ENCODE measurements at places on chromosomes 2 and 18.
A peak's percentile ranks its signal among the peaks of the same experiment; 100 is the strongest.

DNA sequence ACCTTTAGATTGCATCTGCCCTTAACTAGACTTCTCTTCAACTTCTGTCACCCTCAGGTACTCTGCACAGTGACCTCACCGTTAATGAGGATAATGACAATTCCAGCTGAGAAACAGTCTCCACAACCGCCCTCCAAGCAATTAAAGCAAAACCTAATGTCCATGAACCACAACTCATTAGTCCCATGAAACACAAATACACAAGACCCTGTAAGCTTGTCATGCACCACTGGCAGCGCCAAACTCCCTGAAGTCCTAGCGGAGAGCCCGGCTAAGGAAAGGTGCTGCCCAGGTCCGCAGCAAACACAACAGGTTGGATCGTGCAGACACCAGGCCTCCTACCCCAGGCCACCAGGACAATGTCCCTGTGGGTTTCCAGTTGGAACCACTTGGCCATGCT lies 7.4 kb downstream of the SMAD7 start:
- DNase-seq: no peak

- DNase-seq: no peak
Observed at GRCh38 chr2:53877556-53877955, 17.8 kb upstream of the GPR75 start.

DNA sequence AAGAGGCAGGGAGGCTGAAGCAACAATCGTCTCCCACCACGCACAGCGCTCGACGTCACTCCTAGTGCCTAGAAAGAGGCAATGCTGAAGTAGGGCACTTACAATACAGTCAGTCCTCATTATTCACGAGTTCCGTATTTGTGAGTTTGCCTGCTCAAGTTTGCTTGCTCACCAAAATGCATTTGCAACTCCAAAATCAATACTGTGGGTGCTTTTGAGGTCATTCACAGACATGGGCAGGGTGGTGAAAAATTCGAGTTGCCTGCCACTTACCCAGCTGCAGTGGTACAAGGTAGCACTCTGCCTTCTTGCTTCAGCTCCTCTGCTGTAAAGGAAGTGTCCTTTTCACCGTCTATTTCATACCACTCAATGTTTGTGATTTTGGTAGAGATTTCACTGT lies 113.7 kb upstream of the NCK2 start:
- no peak for DNase-seq

- DNase-seq: no peak
Observed at GRCh38 chr2:55357927-55358326, 61.7 kb downstream of the CCDC88A start.

- no peak for DNase-seq
Observed at GRCh38 chr2:120290737-120291136, 38.1 kb downstream of the RALB start.

- DNase-seq: no peak
Observed at GRCh38 chr18:65567372-65567771, 183.4 kb upstream of the CDH7 start.

DNA sequence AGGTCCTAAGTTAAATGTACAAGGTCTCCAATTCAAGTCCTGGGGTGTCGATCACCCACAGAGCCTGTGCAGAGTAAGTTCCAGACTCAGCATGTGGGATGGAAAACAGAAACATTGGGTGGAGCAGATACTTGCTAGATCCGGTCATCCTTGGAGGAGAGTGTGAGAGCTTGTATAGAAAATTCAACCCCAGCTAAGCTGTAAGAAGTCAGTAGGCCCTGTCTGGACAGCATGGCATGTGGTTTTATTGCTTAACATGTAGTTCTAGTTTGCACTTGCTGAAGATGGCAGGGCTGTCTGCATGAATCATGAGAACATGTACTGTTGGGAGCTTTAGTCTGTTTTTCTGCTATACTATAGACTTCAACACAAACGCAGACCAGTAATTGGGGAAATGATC lies 189.6 kb upstream of the RMP24 start:
- no peak for DNase-seq

GRCh38 chr18:11871501-11871900 lies 20.3 kb downstream of the CHMP1B start:
- DNase-seq: no peak

GRCh38 chr18:50750546-50750945 lies 69.3 kb downstream of the MRO start:
- DNase-seq: no peak

- DNase-seq: no peak
Observed at GRCh38 chr2:200509235-200509611, 645 bp downstream of the KCTD18 start.

- no peak for DNase-seq
Observed at GRCh38 chr2:205929246-205929942, 156.6 kb downstream of the INO80D start.

- DNase-seq: no peak
Observed at GRCh38 chr2:179877601-179878364, 16.4 kb upstream of the ZNF385B start.

DNA sequence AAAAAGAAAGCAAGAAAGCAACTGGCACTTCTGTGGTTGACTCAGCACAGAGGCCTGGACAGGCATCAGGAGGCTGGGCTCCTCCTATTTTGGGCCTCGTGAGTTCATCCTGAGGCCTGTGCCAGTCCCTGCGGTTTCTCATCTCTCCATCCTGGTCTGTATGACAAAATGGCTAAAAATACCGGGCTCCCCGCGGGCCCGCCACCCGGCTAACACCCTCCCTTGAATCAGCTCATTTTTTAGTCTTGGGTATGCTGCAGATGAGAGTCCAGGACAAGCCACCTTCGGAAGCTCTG lies 62.3 kb upstream of the YWHAQ start:
- no peak for DNase-seq

DNA sequence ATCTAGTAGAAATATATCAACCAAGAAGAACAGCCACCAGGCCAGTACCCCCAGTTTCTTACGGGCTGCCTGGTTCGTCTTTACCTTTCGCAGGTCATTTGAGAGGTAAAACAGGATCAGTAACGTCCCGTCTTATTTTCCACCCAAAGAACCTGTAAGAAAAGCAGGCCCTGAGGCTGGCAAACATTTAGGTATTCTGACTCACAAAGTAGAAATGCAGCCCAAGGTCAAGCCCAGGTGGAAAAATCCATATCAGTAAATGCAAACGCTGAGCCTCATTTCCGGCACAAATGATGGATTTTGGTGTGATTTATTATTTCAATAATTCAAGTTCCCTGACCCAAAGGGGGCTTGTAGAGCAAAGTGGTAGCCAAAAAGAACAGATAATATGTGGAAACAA lies 171.2 kb downstream of the ZNF516 start:
- DNase-seq: no peak

- DNase-seq: no peak
Observed at GRCh38 chr18:61034580-61034979, 298.6 kb upstream of the CDH20 start.

DNA sequence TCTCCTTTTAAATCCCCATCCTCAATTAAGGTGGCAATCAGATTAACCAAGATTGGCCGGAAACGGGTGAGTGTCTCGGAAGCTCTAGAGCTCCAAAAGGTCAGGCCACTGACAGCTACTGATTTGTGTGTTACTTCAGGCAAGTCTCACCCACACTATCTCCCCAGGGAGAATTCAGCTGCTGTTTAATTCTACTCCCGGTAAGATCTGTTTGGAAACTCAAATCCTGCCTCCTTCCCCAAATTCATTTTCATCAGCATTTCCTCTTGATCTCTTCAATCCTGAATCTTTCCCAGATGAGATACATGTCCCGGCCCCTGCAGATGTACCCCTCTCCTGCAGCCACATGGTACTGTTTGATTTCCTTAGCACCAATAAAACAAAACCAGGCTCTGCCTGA lies 34.9 kb downstream of the EFR3B start:
- DNase-seq: peak; percentile 37

- DNase-seq: no peak
Observed at GRCh38 chr2:60091266-60091665, 462.2 kb downstream of the BCL11A start.

GRCh38 chr2:184032983-184033382 lies 565.3 kb upstream of the ZNF804A start:
- DNase-seq: no peak

- DNase-seq: no peak
Observed at GRCh38 chr18:46939337-46939963, 22.0 kb downstream of the KATNAL2 start.

GRCh38 chr18:79476918-79477571 lies 81.3 kb downstream of the NFATC1 start:
- DNase-seq: no peak

DNA sequence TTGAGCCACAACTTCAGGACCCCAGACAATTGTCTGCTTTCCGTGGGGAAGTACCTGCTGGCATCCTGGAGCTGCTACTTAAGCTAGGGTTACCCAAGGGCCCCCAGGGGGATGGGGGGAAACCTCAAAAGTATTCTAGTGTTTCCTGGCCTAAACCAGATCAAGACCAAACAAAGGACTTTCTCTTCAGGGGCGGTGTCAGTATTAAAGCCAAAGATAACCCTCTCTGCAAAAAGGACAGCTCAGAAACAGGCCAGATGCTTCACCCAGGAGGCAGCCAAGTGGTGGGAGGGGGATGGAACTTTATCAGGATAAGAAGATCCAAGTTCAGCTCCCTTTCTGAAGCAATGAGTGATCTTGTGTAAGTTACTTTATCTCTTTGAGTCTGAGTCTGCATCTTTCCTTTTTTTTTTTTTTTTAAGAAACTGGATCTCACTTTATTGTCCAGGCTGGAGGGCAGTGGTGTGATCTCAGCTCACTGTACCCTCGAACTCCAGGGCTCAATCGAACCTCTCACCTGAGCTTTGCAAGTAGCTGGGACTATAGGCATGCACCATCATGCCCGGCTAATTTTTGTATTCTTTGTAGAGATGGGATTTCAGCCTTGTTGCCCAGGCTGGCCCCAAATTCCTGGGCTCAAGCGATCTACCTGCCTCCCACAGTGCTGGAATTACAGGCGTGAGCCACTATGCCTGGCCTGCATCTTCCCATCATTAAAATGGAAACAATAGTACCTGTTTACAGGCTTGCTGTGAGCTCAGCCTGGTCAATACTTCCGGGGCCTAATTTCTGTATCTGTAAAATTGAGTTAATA lies 151.8 kb upstream of the PTPRM start:
- no peak for DNase-seq

- DNase-seq: no peak
Observed at GRCh38 chr2:20797096-20797495, 25.8 kb downstream of the LDAH start.

DNA sequence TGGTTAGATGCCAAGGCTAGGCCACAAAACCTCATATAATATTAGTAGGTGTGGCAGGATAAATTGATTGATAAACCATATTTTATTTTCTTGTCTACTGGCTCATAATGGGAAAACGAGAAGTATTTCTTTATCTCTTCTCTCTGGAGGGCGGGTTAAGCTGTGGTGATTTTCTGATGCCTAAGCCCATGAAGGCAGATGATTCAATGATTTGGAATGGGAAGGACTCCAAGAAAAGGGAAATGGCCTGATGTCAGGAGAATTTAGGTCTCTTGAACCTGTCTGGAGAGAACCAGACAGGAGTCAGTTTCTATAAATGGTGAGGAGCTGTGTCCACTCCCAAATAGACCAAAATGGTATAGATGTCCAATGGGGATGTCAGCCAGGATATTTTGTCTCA lies 18.7 kb upstream of the MAP4K3 start:
- DNase-seq: no peak

DNA sequence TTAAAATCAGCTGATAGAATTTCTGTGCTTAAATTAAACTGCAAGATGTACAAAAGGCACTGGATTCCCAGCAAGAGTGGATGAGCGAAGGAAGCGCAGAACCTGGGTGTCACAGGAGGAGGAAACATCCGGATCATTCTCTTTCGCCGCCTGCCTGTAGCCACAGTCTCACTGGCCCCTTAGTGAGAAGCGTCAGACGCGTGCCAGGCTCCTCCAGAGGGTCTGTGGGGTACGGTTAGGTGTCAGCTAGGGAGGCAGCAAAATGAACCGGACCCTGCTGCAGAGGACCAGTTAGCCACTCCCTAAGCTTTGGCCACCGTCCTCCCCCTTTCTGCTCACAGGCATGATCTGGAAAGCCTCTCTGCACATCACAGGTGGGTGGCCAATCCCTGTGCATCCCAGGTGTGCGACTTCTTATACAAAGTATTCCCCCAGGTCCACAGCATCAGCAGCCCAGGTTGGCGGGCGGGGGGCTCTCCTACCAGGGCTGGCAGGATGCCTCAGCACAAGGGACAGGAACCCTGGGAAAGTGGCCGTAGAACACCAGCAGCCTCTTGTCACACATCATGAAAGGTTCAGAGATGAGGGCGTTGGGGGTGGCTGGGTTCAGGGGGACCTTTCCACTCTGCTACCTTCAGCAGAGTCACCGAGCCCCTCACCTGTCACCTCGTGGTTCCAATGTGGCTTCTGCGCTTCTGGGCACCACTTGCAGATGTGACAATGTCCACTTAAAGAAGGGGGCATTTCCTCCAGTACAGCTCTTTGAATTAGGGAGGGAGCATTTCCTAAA lies 61.1 kb upstream of the SLC66A3 start:
- no peak for DNase-seq

GRCh38 chr18:40902436-40902835 lies 1052.6 kb upstream of the PIK3C3 start:
- no peak for DNase-seq

DNA sequence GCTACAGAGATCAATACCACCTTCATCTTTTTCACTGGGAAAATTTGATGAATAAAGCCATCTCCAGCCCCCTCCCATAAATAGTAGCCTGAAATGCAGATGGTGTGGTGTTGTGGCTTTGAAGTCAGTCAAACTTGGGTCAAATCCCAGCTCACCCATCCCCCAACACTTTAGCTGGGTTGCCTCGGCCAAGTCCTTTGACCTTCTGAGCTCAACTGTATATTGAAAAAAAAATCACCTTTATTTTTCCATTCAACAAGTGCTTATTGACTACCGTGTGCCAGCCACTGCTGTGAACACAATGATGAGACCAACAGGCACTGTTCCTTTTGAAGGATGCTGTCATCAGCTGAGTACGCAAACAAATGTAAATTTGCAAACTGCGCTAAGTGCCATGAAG lies 35.1 kb upstream of the NTSR2 start:
- no peak for DNase-seq

DNA sequence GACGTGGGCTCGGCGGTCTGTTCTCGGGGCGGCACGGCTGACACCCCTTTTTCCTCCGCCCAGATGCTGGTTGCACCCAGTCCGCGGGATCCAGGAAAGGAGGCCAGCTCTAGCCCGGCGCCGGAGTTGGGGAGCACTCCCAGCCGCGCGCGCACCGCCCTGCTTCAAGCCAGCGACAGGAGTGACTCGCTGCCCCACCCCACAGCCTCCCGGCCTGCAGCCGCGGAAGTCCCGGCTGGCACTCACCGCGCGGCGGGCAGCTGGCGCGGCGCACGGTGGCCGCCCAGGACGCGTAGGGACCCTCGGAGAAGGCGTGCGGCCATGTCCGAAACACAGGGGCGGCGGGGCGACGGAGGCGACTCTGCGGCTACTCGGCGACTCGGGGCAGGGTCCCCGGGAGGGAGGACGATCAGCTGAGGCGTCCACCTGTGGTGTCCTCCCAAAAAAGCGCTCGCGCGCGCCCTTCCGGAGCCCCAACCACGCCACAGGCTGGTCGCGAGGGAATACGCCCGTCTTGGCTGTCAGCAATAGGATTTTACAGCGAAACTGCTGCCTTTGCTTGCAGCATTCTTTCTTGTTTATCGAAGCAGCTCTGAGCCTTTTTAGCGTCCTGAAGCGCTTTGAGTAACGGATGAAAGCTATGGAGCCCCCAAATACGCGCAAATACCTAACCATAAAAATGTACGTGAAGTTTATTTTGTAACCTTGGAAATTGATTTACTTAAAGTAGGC lies at the start of gene ACADL:
TSS of gene ACADL (minus strand) at position 507 of the 732 bp plus-strand sequence. CDS start at position 323, 184 bp downstream.
- peak; percentile 60 for DNase-seq

- DNase-seq: no peak
Observed at GRCh38 chr2:28103611-28104010, 213.1 kb downstream of the BABAM2 start.

GRCh38 chr2:214482728-214483127 lies 71.9 kb downstream of the VWC2L start:
- no peak for DNase-seq

- DNase-seq: peak; percentile 5
Observed at GRCh38 chr2:75311993-75312392, 112.7 kb upstream of the TACR1 start.
